ENCODE measurements at places on chromosomes 13 and 19.

DNA sequence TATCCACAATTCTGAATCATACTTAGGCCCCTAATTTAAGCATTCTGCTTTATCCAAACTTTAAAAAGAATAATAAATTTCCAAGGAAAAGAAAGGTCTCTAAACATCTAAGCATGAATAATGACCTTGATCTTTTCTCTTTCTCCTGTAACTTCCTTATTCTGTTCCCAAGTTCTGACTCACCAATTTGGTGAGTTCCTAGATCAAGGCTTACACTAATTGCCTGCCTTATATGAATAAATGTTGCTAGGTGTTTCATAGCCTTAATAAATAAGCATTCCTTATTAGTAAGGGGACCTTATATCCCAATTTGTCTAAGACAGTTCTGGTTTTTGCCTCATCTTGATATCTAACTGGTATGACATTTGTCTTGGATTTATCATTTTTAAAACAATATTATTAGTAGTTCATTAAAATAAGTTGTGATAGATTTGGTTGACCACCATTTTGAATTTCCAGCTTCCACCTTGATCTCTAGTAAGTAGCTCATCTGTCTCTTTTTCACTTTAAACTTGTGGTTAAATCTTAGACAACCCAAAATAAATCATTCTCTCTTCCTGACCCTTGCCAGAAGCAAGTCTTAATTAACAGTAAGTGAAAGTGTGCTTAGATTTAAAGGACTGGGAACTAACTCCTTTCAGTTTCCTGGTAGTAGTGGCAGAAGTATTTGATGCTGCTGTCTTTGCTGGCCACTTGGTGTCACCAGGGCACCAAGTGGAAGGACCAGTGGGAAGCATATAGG lies 121.2 kb upstream of the MLNR start:
- no peak for DNase-seq

GRCh38 chr13:20391597-20392452 lies 133.8 kb downstream of the CRYL1 start:
- DNase-seq, result no peak

DNA sequence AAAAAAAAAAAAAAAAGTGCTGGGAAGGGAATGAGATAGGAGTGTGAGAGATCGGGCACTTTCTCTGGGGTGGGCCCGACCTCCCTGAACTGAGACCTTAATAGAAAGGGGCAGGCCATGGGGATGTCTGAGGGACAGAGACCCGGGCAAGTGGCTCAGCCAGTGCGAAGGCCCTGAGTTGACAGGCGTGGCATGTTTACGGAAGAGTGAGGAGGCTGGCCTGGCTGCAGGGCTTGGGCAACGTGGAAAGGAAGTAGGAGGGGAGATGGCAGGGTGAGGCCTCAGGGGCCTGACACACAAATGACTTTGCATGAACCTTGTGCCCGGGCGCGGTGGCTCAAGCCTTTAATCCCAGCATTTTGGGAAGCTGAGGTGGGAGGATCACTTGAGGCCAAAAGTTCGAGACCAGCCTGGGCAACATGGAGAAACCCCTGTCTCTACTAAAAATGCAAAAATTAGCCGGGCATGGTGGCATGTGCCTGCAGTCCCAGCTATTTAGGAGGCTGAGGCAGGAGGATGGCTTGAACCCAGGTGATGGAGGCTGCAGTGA lies 13.9 kb downstream of the FCHO1 start:
- DNase-seq, result peak; percentile 52

DNA sequence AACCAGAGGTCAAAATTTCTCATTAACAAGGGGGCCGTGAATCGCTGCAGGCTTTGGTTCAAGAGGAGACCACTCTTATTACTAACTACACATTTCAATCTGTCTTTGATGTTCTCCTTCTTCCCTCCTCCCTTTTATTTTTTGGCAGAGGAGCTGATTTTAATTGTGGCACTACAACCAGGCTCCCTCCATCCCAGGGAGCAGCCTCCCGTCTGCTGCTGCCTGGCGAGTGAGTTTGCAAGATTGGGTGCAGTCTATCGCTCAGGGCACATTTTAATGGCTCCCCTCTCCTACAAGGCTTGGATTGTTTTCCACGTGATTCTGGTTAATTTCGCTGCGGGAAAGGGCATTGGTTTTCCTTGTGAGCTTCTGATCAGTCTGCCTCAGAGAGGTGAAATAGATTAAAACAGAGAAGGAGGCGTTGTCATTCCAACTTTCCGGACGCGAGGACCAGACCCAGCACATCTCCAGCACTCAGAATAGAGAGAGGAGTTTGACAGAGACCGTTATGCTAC lies 81.4 kb downstream of the KCTD15 start:
- DNase-seq, result no peak

DNA sequence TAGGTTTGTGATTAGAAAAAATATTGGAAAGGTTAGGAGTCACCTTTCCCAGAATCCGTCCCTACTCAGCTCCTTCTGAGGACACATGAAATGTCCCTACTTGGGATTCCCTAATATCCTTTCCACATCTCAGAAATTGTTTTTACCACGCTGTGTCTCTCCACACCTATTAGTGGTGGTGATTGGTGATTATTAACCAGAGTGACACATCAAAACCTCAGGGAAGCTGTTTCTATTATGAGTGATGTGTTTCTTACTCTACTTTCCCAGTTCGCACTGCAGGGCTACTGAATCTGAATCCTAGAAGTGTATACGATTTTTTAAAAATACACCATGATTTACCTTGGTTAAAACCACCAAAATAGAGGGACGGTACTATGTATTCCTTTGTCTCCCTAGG lies 460.8 kb downstream of the TBC1D4 start:
- DNase-seq, result no peak

All from femur (tissue), 1 donor.